ENCODE measurements at places on chromosomes 2 and 18.

DNA sequence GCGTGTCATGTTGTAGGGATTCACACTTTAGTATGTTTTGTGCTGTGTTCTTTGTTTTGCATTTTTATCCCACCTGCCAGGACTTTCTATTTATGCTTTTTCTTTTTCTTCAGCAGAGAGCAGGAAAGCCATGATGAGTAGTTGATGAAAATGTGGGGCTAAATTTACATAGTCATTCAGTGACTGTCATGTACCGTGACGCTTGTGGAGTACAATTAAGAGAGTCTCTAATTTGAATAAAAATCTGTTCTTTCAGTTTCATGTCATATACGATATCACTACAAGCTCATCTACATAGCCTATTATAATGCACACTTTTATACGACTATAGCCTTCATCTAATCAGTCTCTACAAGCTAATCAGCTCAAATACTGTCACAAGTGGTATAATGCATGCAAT lies 112.7 kb upstream of the SPATS2L start:
- no peak for DNase-seq

DNA sequence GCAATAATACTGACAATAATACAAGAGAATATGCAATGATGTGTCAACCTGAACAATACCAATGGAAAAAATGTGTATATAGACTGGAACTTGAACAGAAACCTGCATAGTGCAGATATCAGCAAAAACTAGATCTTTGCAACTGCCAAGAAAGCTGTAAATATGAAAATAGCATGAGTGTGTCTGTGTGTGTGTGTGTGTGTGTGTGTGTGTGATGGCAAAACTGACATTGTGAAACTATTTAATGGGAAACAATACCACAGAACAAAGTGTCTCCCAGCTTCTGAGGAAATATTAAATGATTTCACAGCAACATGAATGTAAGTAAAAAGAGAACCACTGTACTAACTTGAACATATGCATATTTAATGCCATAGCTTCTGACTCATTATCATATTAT lies 558.2 kb upstream of the LINC00305 start:
- DNase-seq = no peak

DNA sequence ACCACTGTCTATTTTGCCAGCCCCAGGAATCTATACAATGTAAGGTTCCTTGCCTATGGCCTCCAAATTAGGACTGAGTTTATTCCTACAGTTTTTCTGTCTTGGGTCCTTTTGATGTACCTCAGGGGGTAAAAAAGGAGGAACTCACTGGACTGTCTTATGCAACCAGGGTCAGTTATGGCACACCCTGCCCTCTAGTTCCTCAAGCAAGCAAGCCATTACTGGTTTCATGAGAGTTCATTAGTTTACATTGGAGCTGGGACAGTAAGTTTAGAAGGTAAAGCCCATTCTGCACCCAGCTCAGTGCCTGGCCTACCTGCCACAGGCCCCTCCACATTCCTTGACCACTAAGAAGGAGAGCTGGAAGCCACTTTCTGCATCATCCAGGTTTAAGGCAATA lies 68.7 kb upstream of the WIPF1 start:
- no peak for DNase-seq

GRCh38 chr2:98134172-98135005 lies 47.4 kb downstream of the VWA3B start:
- no peak for DNase-seq

GRCh38 chr2:175080479-175080878 lies 75.3 kb upstream of the CHN1 start:
- DNase-seq = no peak

DNA sequence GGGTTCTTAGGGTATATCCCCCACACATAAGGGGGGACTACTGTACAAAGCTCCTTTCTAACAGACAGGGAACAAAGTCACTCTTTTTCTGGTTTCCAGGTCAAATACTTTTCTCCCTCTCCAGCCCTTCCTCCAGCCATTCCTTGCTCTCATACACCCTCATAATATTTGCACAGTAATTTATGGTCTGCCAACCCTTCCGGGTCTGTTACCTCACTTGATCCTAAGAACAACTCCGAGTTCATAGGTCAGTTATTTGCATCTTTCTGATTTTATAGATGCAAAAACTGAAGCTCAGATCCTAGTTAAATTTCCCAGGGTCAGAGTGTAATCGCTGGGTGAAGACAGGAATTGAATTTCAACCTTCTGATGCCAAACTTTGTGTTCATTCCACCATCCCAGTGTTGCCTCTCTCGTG lies 14.8 kb upstream of the MATN3 start:
- DNase-seq = no peak

DNA sequence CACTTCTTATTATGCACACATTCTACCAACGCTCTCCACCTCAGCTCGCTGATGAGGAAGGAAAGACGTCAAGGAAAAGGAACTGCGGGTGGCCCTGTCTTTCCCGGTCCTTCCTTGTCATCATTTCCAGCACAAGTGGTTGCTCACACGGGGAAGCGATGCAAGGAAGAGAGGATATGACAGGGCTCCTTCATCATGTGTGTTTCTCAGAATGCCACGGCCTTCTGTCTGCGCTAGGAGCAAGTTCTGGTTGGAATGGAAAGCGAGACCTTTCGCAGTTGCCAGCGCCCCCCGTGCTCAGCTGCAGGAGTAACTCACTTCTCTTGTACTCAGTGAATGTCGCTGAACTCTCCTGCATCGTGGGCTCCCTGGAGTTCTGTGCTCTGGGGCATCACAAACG lies 191.8 kb upstream of the GLI2 start:
- no peak for DNase-seq

DNA sequence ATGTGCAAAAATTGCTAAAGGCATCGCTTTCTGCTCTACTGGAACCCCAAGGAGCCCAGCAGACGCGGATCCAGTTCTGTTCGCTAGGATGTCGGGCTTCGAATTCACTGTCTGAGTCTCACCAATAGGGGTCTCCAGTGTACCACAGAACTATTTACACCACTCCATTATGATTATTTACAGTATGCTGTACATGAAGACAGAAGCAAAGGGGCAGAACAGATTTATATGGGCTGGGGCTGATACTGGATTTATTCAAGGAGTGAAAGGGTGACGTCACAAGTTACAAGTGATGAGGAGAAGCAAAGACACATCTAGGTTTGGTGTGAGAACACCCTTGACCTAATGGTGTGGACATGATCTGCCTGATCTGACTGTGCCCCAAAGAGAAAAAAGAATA lies 185.3 kb upstream of the ATP5MC3 start:
- no peak for DNase-seq

- DNase-seq = no peak
These were observed 39.6 kb downstream of the DOCK10 start for GRCh38 chr2:225002656-225003045.

GRCh38 chr2:12205086-12205485 lies 458.7 kb downstream of the LPIN1 start:
- no peak for DNase-seq

DNA sequence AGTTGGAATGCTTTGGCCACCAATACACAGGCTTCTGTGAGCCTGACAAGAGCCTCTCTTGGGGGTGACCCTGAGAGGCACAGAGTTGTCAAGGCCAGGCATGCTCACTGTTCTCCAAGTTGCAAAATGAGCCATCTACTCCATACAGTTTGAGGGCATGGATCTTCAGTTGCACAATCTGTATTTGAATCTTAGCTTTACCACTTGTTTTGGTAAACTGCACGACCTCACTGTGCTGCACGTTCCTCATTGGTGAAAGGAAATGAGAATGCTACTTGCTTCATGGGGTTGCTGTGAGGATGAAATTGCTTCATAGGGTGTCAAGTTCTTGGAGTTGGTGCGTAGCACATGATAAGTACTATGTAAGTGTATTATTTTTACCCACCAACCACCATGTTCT lies 12.0 kb upstream of the HAAO start:
- no peak for DNase-seq

GRCh38 chr18:42977982-42978637 lies 137.4 kb downstream of the RIT2 start:
- DNase-seq = no peak

- DNase-seq = no peak
These were observed 152.2 kb downstream of the PID1 start for GRCh38 chr2:229118927-229119326.

- DNase-seq = no peak
These were observed at the start of gene SLC9A2 for GRCh38 chr2:102619414-102620319. Gene SLC9A2, plus strand, starts transcription at chr2:102619553. Its CDS starts 296 bp downstream, at chr2:102619849.

- no peak for DNase-seq
These were observed 31.3 kb downstream of the NPHP1 start for GRCh38 chr2:110173523-110173922.

DNA sequence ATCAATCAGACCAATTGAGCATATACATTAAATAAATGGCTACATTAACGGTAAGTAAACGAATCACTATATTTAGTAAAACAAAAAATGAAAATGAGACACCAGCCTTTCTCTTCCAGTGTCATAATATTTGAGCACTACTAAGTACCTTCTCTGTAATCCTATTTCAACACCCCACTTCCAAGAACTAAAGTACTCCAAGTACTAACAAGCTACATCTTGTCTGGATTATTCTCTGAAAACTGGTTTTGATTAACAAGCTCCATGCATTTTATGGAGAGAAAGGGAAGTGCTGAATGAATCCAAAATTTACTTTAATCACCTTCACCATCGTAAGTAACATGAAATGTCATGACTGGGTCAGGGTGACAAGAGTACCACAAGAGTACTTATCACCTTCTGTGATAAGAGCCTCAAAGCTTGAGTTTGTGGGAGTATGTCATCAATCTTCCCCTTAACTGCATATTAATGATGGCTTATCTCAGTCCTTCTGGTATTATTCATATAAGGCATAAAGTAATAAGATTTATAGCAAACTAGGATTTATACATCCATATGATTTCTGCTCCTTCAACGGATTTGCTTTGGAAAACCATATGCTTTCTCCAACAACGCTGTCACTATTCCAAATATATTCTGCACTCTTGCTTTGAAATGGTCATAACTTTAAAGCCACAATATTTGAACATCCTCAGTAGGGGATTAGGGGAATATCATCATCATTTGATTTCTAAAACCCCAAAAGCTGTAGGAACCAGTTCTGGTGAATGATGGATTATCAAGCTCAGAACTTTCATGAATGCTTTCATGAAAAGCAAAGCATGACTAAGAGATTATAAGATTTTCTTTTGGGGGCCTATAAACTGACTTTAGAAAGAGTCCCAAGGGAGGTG lies 127.0 kb downstream of the ANTXR1 start:
- no peak for DNase-seq

GRCh38 chr2:225842939-225843338 lies 443.4 kb downstream of the NYAP2 start:
- DNase-seq = no peak

- no peak for DNase-seq
These were observed 91.2 kb upstream of the TMEM18 start for GRCh38 chr2:768451-768850.

DNA sequence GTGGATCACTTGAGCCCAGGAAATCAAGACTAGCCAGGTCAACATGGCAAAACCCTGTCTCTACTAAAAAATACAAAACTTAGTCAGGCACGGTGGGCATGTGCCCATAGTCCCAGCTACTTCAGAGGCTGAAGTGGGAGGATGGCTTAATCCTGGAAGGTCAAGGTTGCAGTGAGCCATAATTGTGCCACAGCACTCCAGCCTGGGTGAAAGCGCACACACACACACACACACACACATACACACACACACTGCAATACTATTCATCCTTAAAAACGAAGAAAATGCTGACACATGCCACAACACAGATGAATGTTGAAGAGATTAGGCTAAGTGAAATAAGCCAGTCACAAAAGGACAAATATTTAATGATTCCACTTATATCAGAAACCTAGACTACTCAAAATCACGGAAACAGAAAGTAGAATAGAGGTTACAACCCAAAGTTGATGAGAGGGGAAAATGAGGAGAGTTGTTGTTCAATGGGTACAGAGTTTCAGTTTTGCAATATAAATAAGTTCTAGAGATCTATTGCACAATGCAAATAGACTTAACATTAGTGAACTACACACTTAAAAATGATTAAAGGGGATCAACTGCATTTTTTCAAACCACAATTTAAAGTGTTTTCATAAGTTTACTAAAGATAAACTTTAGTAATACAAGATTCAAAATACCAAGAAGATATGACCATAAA lies 114.5 kb downstream of the USP34 start:
- DNase-seq = no peak

- no peak for DNase-seq
These were observed 27.6 kb downstream of the CIB4 start for GRCh38 chr2:26613241-26614215.

GRCh38 chr18:27585602-27586173 lies 400.6 kb upstream of the CHST9 start:
- no peak for DNase-seq

- no peak for DNase-seq
These were observed 3.0 kb downstream of the DHRS9 start for GRCh38 chr2:169072163-169072925.

DNA sequence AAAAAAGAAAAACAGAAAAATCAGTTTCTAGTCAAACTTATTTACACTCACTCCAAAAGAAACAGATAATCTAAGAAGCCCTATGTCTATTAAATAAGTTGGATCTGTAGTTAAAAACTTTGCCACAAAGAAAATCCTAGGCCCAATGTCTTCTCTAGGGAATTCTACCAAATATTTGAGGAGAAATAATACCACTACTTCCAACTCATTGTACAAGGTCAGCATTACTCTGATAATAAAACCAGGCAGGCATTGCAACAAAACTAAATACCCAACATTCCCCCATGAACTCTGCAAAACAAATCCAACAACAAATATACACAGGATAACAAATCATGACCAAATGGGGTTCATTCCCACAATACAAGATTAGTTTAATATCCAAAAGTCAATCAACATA lies 73.8 kb upstream of the ST8SIA5 start:
- DNase-seq = no peak

DNA sequence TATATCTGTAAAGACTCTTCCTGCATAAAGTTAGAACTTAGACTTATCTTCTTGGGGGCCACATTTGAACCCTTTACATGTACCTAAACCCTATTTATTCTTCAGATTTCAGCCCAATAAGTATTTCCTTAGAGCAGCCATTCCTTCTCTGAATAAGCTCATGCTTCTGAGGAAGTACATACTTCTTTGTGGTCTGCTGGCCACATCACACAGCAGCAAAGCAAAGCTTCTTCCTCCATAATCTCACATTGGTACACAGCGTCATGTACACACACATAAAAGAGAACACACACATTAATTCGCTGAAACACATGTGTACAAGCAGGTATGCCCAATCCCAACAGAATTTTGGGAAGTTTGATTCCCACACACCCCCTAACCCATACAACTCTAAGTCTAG lies 331.0 kb downstream of the CDH2 start:
- DNase-seq = no peak

GRCh38 chr2:25976983-25977741 lies 5.1 kb downstream of the KIF3C start:
- no peak for DNase-seq

DNA sequence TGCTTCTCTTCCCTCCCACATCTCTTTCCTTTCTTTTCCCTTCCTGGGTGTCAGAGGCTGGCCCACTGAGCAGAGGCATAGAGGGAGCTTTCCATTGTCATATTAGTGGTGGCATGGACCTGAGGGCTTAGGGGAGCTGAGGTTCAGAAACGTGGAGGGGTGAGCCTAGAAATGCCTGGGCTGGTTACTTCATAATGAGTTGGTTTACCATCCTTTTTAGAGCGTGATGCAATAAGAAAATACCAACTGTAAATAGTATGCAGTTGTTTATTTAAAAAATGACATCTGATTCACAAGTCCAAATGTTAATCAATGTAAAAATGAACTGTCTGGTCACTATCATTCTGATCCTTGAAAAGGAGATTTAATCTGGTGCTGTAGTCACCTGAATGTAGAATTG lies 46.3 kb downstream of the MYO1B start:
- DNase-seq = no peak

GRCh38 chr2:64402876-64403275 lies 51.1 kb upstream of the LGALSL start:
- no peak for DNase-seq

All from effector CD8-positive, alpha-beta T cell (primary cell).